ENCODE measurements at places on chromosomes 5 and 9.

DNA sequence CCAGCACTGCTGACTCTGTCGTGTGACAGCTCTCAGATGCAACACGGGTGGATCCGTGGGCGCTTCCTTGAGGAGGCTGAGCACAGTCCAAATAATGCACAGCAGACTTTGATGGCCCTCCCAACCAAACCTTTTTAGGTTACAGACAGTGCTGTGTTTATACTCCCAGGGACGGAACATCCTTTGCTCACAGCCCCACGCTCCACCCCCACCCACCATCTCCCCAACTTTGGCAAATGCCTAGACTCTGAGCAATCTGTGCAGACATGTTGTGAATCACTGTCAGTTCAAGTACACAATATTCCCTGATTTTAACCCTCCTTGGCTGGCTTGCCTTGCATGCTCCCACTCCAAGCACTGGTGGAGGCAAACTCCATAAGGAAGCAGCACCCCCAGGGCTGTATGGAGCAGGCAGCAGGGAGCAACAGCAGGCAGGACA is 324.6 kb downstream of the MLLT3 start:
- DNase-seq: no peak

DNA sequence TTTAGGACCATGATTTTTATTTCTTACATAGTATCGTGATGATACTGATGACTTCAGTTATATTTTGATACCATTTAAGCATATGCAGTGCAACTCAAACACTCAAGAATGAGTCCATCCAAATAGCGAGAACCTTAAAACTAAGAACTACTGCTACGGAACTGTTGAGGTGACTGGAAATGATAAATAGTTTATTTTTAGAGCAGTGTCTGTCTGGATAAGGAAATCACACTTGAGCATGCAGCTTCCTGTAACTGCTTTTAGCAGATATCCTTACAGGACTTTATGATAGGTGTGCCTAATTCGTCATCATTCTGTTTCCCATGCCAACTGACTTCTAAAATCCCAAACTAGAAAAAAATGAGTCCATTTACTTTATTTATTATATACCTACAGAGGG is 85.5 kb downstream of the ADGRV1 start:
- no peak for DNase-seq

GRCh38 chr9:4574657-4575243 is 84.5 kb downstream of the SLC1A1 start:
- DNase-seq: no peak

DNA sequence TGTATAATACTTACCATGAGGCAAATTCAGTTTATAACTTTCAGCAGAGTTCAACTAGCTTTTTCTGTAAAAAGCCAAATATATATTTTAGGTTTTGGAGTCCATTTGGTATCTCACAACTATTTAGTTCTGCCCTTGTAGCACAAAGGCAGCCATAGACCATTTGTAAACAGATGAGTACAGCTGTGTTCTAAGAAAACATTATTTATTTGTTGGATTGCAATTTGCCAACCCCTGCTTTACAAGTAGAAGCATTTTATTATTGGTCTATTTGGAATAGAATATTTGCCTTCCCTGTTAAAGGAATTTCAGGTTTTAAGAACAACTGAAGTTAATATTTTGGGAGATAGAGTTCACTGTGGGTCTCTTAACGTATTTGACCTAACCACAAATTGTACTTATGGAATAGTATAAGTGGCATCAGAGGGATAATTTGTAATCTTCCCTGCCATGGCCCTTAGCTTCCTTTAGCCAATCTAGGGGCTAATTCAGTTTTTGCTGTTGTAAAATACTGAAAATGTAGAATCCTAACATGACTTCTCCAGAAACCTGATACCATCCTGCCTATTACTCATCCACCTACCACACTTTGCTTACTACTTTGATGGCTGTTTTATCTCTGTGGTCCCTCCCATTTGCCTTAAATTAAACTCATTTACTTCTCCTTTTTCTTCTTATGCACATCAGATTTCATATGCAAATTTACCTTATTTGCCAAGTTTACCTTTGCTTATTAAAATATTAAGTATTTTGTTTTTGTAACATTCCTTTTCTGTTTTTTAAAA is 109.2 kb downstream of the DMXL1 start:
- DNase-seq: no peak

DNA sequence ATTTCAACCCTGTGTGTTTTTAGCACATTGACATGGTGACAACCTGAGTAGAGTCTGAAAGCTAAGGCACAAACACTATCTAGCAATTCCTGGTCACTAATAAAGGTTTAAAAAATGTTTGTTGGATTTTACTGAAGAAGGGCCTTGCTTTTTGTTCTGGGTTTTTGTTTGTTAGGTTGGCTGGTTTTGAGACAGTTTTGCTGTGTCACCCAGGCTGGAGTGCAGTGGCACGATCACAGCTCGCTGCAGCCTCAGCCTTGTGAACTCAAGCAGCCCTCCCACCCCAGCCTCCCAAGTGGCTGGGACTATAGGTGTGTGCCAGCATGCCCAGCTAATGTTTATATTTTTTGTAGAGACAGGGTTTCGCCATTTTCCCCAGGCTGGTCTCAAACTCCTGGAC is 39.0 kb downstream of the PRKACG start:
- no peak for DNase-seq

GRCh38 chr9:105205787-105206495 is 38.5 kb upstream of the SLC44A1 start:
- no peak for DNase-seq

- DNase-seq: no peak
Observed at GRCh38 chr5:144198386-144198785, 27.7 kb downstream of the KCTD16 start.

DNA sequence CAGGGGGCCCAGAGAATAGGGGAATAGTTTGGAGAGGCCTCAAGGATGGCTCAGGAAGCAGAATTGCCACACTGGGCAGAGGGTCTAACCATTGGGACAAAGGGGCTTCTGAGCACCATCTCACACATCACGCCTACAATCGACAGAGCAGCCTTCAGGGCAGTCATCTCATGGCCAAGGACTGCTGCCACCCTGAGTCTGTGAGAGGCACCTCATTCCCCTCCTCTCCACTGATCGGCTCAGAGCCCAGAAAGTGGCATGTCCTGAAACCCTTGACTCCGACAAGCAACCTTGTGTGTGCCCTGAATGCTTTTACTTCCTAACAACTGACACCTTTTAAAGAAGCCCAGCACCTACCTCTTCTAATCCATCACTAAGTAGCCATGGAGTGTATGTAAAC is 128.9 kb upstream of the PTPN3 start:
- DNase-seq: no peak

DNA sequence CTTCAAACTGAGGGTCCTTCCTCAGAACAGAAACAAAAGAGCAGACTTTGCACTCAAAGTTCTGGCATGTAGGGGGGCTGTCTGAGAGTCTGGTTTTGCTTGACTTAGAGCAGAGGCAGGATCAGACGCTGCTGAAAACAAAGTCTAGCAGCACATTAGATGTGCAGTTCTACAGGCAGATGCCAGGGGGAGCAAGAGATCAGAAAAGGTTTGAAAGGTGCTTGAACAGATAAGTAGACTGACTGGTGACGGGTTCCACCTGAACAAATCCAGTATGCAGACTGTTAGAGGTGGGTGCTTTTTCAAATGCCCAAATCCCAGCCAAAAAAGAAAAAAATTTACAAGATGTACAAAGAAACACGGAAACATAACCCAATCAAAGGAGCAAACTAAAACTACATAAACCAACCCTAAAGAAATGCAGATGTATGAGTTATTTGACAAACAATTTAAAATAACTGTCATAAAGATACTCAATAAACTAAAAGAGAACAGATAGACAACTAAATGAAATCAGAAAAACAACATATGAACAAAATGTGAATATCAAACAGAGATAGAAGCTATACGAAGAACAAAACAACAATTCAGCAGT is 194.7 kb upstream of the FREM1 start:
- no peak for DNase-seq

DNA sequence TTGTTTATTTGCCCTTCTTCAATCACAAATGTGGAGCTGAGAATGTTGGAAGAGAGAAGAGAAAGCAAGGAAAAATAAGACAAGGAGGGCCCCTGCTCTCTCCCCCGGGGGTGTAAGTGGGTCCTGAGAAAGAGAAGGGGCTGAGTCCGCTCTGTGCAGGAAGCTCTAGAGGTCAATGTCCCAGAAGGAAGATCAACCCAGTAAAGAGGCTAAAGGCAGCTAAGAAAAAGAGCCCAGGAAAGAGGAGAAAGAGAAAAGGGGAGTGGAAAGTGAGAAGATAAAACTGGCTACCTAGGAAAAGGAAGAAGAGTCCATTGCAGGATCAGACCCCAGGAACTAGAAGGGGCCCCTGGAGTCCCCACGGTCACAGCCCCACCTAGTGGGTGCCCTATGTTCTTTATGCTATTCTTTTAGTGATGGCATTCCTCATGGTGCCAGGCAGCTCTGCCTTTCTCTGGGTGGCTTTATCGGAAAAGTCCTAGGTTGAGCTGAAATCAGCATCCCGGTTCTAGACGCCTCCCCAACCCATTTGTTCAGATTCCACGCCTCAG is 583.4 kb downstream of the ACTL7B start:
- DNase-seq: no peak

- no peak for DNase-seq
Observed at GRCh38 chr5:28117691-28118090, 1079.3 kb upstream of the CDH9 start.
